Activated naive CD4-positive, alpha-beta T cell treated with anti-CD3 and anti-CD28 coated beads for 36 hours (primary cell): ENCODE measurements at places on chromosomes 6 and 20. TPM values are rescaled to one million over a fixed set of nuclear protein-coding genes. Genes with fewer than 3 reads are reported as not detected.
A peak's percentile ranks its signal among the peaks of the same experiment; 100 is the strongest.

- DNase-seq = no peak
These were observed 365.3 kb downstream of the RNF144B start for GRCh38 chr6:18752278-18753068.

GRCh38 chr6:57193177-57193576, 21.1 kb downstream of the BAG2 start:
- no peak for DNase-seq

DNA sequence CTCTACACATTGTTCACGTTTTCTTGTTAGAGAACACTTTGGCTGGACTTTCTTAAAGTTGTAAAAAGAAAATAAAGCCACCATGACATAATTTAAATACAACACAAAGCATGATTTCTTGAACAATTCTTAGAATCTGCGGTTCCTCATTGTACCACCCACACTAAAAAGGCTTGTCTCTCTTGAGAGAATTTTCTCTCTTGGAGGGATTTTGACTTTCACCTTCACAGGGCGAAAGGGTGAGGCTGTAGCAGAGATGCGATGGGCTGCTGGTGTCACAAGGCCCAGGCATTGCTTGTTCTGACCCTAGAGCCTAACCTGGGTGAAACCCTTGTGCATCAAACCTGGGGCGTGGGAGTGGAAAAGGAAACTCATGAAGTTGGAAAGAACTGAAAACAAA, 122.7 kb upstream of the RIPOR2 start:
- DNase-seq = no peak

DNA sequence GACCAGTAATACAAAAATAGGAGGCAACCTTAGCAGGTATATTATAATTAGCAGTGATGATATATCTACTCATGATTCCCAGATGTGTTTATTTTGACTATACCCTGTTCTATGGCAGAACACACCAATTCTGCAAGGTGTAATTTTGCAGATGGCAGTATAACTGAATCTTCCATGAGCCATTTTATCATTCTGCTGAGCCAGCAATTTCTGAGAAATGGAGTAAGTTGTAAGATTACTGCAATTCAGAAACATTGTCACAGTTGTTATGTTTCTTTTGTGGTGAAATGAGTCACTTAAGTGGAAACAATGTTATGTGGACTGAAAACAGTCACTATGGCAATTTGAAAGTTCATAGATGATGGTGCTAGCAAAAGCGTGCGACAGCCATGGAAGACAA, 63.7 kb upstream of the RIMS1 start:
- no peak for DNase-seq

GRCh38 chr6:159979136-159979874, 10.4 kb downstream of the IGF2R start:
- DNase-seq = peak; percentile 87

DNA sequence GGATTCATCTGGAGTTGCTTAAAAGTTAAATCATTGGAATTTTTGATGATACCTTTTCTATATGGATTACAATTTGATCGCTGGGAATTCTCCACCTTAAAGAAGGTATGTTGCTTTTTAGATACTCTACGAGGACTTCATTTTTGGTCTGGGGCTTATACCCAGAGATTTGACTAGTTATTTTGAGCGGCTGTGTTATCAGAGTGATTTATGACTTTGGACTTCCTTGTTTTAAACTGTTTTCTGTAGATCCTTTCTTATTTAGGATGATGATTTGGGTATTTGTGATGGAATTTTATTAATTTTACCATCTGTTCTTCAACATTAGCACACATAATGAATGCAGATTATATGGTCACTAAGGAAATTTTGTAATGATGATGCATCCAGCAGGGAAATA, 75.2 kb downstream of the SOX4 start:
- no peak for DNase-seq

DNA sequence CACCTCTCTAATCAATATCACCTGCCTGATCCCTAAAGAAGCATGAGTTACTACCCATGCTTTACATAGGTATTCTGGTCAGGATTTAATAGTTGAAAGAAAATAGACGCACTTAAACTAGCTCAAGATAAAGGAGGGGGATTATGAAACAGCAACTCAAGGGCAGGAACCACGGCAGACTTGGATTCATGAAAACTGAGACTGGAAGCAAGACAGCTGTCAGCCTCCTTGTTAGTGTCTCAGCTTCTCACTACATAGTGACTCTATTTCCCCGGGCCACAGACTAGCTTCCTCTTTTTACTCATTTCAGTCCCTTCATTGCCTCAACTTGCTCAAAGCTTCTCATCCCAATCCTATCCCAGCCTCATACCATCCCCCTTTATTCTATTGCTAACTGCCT, 4.3 kb upstream of the SH3BGRL2 start:
- no peak for DNase-seq

DNA sequence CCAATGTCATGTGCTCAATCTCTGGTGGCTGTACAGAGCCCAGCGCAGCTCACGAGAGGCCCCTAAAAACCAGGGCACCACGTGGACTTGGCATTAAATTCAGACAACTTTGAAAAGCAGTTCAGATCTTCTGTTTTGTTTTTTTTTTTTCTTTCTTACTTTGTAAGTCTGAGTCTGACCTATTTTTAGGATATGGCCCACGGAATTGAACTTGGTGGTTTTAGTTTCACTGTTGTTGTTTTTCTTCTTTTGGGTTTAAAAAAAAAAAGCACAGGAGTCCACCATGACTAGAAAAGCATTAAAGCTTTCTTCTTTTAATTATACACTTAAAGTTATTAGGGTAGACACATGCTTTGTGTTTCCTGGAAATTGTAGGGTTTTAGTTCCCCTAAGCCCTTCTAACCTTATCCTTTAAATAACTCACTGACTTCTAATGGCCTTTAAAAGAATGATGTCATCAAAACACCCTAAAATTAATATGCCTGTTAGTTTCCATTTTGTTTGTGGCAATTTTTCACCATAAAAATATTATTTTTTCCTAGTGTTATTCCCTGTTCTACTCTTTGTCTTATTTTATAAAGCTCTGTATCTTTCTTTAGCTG, 48.5 kb upstream of the CCN2 start:
- no peak for DNase-seq

DNA sequence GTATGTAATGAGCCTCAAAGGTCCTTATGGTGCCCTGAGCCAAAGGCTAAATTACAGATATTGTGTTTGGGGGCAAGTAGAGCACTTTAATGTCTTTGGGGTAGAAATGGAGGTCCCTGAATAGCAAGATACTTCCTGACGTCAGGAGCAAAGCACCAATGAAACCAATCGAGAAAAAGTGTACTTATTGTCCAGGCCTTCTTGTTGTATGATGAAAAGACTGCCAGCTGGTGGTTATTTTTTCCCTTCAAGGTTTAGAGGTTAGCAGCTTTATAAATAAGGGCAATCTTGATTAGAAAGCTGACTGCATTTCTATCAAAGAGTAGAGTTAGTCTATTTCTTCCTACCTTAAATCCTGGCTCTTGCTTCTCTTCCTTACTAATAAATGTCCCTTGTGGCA, 76.1 kb upstream of the HSF2 start:
- DNase-seq = no peak

DNA sequence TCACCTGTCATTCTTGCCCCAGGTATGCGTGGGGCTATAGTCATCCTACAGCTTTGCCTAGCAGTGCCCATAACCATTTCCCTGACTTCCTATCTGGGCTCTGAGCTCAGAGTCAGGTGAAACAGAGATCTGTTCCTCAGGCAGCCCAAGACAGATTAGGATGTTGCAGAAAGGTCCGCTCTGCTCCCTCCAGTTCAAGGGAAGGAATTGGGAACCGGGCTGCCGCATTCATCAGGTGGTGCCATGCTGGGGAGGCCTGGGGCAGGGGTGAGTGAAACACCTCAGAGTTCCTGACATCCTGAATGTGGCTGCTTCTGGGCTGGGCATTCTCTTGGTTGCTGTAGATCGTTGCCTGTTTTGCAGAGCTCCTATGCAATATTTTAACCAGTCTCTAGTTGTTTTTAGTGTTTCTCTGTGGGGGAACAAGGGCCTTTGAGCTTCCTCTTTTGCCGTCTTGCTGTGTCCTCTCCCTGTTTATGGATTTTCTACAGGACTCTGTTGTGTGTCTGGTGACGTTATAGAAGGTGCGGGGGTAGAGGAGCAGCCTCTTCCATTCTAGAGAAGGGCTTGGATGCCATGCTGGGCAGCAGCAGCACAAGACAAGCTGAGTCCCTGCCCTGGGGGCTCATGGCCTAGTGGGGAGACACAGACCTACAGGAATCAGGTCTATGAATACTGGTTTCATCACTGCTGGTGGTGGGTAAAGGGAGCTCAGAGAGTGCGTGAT, 9.2 kb downstream of the ENTPD6 start:
- DNase-seq = no peak

DNA sequence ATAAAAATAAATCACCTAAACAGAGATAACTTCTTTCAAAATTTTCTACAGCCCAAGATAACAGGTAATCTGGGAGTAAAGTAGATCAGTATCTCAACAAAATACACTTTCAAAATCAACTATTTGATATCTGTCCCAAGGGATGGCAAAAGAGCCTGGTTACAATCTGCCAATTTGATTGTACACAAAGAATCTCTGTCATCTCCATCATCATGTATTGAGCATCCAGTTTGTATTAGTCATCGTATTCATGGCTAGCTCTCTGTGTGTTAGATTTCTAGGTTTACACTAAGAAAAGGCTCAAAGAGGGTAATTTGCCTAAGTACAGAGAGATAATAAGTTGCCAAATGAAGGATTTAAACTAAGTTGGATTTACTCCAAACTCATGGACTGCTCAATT, 329.0 kb upstream of the NRSN1 start:
- DNase-seq = no peak

DNA sequence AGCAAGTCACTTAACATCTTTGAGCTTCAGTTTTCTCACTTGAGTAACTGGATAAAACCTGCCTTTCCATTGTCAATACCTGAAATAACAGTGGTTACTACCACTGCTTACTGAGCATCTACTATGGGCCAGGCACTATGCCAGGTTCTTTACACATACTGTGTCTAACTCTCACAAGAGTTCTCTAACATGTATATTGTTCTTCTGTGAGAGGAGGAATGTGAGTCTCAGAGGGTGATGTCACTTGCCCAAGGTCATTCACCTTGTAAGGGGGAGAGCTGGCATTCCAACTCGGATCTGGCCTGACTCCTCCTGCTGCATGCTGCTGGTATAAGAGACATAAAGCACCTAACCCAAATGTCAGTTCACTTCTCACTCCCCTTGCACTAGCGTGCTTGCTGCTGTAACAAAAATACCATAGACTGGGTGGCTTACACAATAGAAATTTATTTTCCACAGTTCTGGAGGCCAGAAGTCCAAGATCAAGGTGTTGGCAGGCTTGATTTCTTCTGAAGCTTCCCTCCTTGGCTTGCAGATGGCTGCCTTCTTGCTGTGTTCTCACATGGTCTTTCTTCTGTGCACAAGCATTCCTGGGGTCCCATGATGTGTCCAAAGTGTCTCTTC, 21.9 kb upstream of the SGK2 start:
- no peak for DNase-seq

DNA sequence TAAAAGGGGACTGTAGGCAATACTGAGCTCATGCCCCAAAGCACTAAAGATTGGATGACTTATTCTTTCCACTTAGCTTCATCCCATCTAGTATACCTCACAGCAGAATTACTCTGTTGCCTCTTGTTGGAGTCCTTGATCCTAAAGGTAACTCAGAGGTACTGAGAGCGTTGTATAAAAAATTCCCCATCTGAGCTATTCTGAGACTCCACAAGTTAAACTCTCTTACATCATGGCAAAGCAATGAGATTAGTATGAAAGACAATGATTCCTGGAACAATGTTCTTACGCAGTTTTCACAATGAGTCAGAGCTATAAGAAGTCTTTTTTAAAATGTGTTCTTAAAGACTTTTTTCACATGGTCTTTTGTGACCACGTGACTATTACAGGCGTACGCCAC, 370.1 kb downstream of the ADGRB3 start:
- no peak for DNase-seq

- DNase-seq = peak; percentile 65
These were observed 878 bp upstream of the PNRC1 start for GRCh38 chr6:89079511-89080234.

DNA sequence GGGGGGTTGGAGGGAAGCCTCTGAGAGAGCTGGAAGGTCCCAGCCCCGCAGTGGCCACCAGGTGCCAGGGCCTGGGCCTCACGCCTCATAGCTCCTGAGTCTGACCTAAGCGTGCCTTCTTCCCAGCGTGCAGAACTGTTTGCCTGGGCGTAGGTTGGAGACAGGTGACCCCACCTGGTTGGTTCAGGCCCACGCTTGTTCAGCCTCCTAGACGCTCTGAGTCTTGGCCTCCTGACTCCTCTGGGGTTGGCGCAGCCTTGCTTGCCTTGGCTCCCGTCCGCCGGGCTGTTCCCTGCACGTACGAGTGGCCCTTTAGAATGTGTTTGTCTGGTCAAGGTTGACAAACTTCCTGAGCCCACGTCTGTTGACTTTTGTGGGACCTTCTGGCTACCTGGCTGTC, 70.8 kb downstream of the EYA2 start:
- no peak for DNase-seq

DNA sequence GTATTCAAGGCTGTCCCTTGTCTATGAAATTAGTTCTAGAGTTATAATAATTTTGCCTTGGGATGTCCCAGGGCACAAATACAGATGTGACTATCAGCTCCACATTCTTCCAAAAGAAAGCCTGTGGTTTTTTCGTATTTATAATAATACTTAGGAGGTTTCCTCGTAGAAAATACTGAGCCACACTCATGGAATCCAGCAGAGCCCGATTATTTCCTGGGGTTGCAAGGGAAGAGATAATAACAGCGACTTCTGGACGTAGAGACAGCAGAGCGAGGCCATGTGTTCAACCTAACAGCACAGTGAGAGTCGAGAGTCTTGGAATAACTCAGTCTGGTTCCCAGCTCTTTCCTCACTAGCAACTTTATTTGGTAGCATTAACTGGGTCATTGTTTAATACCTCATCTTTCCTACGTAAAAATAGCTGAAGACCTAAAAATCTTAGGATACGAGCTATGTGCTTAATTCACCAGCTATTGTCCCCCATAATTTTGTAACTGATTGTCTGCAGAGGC, 21.2 kb downstream of the CD83 start:
- DNase-seq = no peak

- DNase-seq = no peak
These were observed 50.2 kb downstream of the TRAM2 start for GRCh38 chr6:52526634-52527033.

GRCh38 chr6:3456395-3456897, 404 bp downstream of the SLC22A23 start:
- DNase-seq = no peak

GRCh38 chr6:98526465-98526864, 307.9 kb upstream of the POU3F2 start:
- DNase-seq = no peak

BMP2 gene
- total RNA-seq = not detected

ZNF165 gene
- 6.5 TPM for total RNA-seq

EEF1A2 gene
- not detected for total RNA-seq

BEND6 gene
- not detected for total RNA-seq

FBXO5 gene
- total RNA-seq = 61.4 TPM

DEFB118 gene
- not detected for total RNA-seq

CRISP2 gene
- total RNA-seq = not detected

ZBP1 gene
- 0.14 TPM for total RNA-seq

ZNF831 gene
- 6.0 TPM for total RNA-seq

C6orf118 gene
- not detected for total RNA-seq

CYP24A1 gene
- total RNA-seq = not detected

SLX4IP gene
- total RNA-seq = 5.2 TPM

MYB gene
- total RNA-seq = 14.6 TPM
